HuH-7.5 (cell line): ENCODE measurements at places on chromosomes 13 and 19.

DNA sequence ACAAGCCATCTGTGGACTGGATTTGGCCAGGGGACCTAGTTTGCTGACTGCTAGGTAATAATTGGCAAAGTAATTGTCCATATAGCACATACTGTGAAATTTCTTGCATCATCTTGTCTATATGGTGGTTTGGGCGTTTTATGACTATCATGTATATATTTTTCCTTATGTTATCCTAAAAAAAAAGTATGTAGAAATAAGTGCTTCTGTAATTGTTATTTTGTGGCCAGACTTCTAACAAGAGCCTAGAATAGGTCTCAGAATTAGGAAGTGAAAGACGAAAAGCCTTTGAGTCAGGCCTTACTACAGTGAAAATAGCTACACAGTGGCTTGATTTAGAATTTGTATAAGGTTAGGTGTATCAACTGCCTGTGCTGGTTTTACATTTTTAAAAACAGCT is 4.2 kb downstream of the FNDC3A start:
- DNase-seq: no peak

GRCh38 chr13:29569253-29570050 is 26.0 kb downstream of the SLC7A1 start:
- DNase-seq: no peak

DNA sequence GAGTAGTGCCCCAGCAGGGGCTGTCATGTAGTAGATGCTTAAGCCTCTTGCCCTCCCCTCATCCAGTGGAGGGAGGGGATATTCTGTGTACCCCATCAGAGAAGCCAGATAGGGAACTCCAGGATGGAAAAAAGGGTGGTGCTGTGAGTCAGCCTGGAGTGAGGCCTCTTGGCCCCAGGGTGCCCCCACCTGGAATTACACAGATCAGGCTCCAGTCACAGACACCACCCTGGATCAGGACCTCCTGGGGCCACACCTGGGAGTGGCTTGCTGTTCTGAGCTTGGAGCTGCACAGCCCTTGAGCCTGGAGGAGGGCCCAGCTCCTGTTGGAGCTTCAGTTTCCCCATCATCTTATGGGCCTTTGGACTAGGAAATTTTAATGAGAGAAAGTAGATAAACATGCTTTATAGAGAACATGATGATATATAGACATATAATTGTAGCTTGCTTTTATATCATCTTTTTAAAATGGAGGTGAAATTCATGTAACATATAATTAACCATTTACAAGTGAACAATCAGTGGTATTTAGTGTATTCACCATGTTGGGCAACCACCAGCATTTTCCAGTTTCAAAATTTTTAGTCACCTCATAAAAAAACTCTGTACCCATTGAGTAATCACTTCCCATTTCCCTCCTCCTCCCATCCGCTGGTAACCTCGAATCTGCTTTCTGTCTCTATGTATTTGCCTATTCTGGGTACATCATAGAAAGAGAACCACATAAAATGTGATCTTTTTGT is 24.6 kb downstream of the CYP4F22 start:
- DNase-seq: no peak

- no peak for DNase-seq
These were observed 43.9 kb upstream of the PEG3 start for GRCh38 chr19:56884441-56884840.

- no peak for DNase-seq
These were observed 27.2 kb downstream of the COLGALT1 start for GRCh38 chr19:17582613-17583012.
